Right lung (tissue), 10 donors: ENCODE measurements at places on chromosomes 7 and 10. TPM values are rescaled to one million over a fixed set of nuclear protein-coding genes. Genes with fewer than 3 reads are reported as not detected.

GRCh38 chr10:62885684-62886461, 69.7 kb upstream of the EGR2 start:
- DNase-seq: no peak

HGF gene
- 15.0 TPM for polyA plus RNA-seq

DNA sequence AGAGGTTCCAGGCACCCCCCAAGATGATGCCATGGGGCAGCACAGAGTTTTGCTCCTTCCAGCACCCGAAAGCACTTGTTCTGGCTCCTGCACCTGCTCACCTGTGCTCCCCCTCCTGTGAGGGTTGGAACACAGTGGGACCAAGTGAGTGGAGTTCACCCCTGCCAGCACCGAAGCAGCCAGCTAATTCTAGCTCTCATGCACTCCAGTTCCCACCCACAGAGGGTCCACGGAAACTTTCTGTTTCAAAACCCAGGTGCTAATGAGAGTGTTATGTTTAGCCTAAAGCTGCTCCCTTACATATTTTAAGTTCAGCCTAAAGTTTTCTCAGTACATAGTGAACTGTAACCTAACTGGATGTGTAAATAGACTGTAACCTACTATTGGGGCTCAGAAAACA, 42.6 kb upstream of the SLC35G1 start:
- DNase-seq: no peak

GRCh38 chr7:28347475-28348318, 64.6 kb upstream of the CREB5 start:
- DNase-seq: peak; percentile 78

CTNNA3 gene
- polyA plus RNA-seq: 5.2 TPM

SYT15 gene
- polyA plus RNA-seq: 26.5 TPM

FANK1 gene
- polyA plus RNA-seq: 6.2 TPM

ARHGAP22 gene
- polyA plus RNA-seq: 2.8 TPM
